NCI-H2029 (cell line): ENCODE measurements at places on chromosomes 7 and 10.

DNA sequence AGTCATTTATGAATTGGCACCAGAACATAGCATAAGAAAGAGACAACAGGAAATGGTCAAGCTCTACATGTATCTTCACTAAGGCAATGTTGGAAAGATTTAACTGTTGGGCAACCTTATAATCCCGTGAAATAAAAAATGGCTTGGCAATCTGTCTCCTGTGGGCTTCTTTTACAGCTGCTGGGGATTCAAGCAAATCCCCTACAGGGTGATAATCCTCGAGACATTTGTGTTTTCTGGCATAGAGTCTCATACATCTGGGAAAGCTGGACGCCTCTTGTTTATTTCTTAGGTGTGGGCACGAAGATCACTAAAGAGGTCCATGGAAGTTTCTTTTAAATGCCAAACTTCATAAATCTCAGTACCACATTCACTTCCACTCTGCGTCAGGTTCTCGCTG is 82.2 kb upstream of the GPR141 start:
- DNase-seq, result no peak

DNA sequence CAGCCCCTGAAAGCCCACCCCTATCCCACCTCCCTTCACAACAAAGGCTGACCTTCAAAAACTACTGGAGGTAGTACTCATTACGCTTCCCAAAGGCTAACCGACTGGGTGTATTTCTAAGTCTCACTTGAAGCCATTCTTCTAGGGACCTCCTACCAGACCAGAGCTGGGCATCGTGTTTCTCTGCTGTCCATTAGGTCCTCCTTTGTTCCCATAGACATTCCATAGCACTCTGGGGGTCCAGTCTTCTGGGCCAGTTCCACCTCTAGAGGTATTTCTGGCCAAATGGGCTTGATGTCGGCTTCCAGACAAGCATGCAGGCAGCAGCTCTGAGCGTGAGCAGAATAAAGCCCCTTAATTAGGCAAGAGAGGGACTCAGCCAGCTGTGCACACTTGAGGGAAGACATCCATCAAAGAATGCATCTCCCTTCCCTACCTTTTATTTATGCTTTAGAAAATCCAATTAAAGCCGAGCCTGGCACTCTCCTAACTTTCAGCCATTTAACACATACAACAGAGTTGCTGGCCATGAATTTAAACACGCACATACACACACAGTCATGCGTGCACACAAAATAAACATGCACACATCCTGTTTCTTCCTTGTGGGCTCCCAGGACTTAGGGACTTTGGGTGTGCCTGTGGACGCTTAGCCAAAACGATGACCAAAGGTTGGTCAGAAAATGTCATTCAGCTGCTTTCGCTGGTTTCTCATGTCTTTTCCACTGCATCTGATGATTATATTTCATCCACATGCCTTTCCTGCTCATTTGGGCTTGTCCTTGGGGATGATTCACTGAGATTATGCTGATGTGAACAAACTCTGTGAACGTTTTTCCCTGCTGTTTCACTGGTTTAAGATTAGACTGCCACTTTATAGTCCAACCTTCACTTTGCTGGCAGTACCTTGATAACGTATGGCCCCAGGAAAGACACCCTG is 362.0 kb upstream of the NFE2L3 start:
- no peak for DNase-seq

DNA sequence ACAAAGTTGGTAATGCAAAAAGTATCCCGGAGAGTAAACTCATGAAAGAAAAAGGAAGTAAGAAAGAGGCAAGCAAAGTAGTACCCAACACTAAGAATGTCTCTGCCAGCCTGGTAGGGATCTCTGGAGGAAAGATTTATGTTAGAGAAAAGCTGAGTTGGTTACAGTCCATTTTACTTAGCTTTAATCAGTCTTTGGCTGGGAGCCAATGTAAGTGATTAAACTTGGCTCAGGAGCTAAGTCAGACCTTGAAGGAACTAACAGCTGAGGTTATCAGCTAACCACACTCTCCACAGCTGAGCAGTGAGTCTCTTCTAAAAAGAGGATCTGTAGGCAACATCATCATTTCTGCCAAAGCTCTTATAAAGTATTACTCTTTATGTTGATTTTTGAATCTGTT is 148.0 kb downstream of the ANKRD7 start:
- DNase-seq, result no peak

GRCh38 chr10:47457826-47458225 is 26.1 kb downstream of the ANXA8 start:
- no peak for DNase-seq
